ENCODE measurements at places on chromosomes 1 and 21.
A peak's percentile ranks its signal among the peaks of the same experiment; 100 is the strongest.

GRCh38 chr1:42152119-42152518 is 1.1 kb upstream of the GUCA2B start:
- DNase-seq: no peak

GRCh38 chr1:178344513-178345091 is 152.2 kb downstream of the CLEC20A start:
- peak; percentile 87 for DNase-seq

DNA sequence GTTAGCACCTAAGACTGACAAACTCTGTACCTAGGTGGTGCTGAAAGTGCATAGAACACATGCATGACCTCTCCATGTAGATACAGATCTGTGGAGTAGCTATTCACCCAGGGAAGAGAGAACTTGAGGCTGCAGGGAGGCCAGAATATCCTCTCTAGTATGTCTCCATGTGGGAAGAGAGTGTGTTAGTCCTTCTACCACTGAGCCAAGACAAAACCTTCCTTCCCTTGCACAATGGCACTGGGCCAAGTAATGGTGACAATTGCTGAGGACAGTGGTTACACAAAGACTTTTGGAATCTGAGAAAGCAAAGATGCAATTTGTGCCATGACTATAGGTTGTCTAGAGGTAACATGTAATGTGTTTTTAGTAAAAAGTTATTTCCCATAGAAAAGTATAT is 52.3 kb downstream of the C1orf198 start:
- no peak for DNase-seq

- no peak for DNase-seq
These were observed 50.6 kb upstream of the LYPLAL1 start for GRCh38 chr1:219123036-219123435.

DNA sequence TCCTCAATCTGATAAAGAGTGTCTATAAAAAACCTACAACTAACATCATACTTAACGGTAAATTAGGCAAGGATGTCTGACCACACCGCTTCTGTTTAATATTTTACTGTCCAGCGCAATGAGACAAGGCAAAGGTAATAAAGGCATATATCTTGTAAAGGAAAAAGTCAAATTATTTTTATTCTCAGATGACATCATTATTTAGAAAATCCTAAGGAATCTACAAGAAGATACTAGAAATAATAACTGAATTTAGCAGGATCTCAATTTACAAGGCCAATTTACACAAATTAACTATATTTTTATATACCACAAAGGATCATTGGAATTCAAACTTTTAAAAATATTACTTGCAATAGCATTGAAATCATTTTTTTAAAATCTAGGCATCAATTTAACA is 29.4 kb downstream of the GJA4 start:
- no peak for DNase-seq

DNA sequence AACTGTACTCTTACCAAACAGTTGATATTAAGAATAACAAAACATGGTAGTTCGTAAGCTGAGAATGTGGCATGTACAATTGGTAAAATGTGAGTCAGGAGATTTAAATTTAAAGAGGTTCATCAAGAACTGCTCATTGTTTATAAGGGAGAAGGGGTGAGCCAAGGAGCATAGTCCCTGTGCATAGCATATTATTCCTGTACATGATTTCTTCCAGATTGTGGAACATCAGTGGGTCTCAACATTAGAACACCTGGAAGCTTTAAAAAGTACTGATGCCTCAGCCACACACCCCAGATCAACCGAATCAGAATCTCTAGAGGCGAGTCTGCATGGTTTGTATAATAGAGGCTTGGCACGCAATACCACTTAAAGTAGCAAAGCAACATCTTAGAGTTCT is 56.1 kb downstream of the KCTD3 start:
- DNase-seq: no peak

- no peak for DNase-seq
These were observed 572.9 kb upstream of the CAMK1G start for GRCh38 chr1:209010475-209011230.

GRCh38 chr1:17425806-17426600 is 13.5 kb downstream of the RCC2 start:
- no peak for DNase-seq

DNA sequence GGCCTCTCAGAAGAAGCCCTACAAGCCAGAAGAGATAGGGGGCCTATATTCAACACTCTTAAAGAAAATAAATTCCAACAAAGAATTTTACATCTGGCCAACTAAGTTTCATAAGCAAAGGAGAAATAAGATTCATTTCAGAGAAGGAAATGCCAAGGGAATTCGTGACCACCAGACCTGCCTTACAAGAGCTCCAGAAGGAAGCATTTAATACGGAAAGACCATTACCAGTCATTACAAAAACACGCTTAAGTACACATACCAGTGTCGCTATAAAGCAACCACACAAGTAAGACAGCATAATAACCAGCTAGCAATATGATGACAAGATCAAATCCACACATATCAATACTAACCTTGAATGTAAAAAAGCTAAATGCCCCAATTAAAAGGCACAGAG is 704.9 kb upstream of the CHRM3 start:
- DNase-seq: no peak

DNA sequence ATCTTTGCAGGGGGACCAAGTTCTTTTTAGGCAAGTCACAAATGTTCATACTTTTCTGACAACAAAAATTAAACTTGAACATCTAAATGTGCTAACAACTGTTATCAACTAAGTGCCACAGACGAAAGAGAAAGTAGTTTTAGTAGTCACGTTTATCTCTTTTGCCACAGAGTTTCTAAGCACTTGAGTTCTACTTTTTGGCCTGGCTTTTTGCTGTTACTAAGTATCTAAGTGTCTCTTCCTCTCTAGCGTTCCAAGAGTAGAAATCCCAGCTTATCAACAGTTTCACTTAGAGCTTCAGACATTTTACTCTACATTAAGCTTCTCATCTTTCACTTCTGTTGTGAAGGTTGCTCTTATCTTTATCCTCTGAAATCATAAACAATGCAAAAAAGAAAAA is 34.2 kb downstream of the GATAD2B start:
- DNase-seq: no peak

GRCh38 chr1:156106624-156107488 is 7.7 kb upstream of the LMNA start:
- no peak for DNase-seq

GRCh38 chr21:41761211-41761933 is 5.5 kb downstream of the RIPK4 start:
- DNase-seq: no peak

GRCh38 chr1:80929868-80930508 is 870.7 kb upstream of the ADGRL2 start:
- DNase-seq: no peak

DNA sequence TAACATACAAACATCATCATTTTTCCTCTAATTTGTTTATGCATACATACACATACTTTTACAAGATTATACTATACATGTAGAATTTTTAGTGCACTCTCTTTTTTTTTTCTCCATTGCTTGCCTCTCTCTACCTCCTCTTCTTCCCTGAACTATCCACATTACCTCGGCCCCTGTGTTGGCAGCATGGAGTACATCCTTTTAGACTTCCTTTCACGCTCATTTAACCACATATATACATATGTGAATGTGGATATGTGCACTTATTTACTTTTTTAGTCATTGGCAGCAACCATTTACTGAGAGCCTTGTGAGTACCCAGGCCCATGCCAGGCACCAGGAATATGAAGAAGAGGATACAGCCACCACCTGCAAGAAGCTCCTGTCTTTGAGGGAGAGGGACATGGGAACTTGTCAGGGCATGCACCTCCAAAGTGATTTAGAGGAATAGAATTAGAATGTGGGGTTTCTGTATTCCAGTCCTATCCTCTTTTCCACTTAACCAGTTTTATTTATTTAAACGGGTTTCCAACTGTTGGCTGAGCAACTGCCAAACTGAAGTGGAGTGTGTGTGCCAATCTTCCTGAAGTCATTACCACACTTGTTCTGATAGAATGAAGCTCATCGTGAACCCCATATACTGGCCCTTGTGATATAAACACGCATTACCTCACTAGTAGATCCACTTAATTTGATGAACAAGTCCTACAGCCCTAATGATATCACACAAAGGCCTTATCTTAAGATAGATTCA is 212.6 kb downstream of the TNR start:
- DNase-seq: no peak

- no peak for DNase-seq
These were observed 32.5 kb upstream of the KIF1B start for GRCh38 chr1:10177876-10178275.

DNA sequence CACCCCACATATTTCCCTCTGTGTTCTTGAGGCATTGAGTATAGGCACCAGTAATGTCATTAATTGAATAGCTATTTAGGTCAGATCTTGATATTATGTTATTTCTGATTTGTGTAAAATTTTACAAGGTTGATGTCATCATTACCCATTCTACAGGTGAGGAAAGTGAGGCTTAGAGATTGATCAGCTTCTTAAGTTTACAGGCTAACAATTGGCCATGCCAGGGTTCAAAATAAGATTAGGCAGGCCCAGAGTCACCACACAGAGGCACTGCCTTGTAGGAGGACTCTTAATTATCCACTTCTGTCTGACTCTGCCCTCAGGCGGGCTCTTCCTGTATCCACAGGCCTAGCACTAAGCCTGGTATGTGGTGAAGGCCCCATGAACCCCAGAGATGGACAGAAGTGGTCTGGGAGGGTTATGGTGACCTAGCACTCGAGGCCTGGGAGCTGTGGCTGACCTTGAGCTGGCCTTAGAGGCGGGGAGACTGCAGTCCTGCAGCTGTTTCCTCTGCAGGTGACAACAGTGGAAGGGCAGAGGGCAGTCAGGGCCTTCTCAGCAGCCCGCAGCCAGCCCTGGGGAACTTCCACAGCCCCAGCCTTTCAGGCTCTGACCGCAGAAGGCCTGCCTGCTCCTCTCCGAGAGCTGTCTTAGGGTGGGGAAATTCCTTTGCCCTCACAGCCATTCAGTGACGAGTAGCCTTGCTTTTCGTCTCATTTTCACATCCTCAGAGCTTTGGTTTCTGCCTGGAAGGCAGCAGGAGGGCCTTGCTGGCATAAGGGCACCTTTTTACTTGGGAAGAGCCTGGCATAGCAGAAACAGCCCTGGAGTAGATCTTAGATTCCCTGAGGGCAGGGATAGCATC is 12.2 kb downstream of the ZDHHC18 start:
- DNase-seq: no peak

- peak; percentile 25 for DNase-seq
These were observed 19.1 kb downstream of the CDC42BPA start for GRCh38 chr1:227299241-227299627.

DNA sequence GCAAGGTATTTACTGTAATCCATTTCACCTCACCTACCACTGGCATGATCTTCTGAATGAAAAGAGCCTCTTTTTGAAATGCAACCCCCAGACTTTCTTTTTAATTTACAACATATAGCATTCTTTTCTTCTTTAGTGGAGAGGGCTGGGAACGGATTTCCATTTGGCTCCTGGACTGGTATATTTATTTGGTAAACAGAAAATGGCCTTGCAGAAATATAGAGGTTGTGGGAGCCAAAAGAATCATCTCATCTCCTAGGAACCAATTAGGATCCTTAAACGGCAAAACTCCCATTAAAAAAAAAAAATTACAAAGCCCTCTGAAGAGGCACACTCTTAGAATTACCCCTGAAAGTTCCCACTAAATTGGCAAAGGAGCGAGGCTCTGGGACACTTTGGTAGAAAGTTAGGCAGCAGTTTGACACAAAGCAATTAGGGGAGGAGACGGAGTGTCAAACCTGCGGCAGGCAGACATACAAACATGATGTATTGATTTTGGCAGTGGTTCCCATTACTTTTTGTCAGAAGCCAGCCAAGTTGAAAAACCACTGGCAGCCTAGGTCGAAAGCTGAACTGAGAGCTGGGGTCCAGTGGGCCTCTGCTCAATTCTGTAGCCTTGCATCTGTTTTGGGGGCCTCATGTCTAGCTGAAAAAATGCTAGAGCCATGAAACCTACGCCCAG is 135.1 kb upstream of the MAGI3 start:
- DNase-seq: no peak

DNA sequence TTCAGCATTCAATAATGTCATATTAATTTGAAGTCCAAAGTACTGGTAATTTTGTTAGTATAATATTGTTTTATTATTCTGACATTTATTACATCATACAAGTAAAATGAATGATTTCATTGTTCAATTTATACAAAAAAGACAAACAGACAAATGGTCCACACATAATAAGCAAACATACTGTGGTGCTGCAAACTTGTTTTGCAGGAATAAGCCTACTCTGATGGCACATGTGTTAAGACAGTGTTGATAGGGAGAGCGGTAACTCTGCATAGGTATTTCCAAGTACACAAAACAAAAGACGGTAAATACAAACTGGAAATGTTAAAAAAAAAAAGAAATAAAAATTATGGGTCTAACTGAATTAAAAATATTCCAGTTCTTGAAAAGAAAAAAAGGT is 59.7 kb upstream of the DPYD start:
- DNase-seq: no peak

DNA sequence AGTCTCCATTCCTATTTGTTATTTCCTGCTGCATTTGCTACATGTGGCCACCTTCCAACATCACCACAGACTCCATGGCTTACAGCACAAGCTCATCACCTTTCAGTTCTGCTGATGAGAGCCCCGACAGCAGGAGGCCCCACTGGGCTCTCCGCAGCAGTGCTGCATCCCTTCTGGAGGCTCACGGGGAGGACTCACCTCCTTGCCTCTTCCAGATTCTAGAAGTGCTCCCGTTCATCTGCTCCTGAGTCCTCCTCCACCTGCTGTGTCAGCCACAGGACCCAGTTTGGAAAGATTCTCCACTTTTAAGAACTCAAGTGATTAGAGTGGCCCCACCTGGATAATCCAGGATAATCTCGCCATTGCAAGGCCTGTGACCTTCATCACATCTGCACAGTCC is 167.6 kb downstream of the PCBP3 start:
- DNase-seq: no peak

DNA sequence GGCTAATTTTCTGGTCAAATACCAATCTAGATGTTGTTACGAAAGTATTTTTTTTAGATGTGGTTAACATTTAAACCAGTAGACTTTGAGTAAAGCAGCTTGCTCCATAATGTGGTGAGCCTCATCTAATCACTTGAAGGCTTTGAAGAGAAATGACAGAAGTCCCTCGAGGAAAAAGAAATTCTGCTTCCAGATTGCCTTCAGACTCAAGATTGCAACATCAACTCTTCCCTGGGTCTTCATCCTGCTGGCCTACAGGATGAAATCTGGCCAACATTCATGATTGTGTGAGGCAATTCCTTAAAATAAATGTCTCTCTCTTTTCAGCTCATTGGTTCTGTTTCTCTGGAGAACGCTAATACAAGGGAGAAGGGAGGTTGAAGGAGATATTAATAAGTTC is 32.5 kb upstream of the SSX2IP start:
- peak; percentile 80 for DNase-seq

GRCh38 chr1:199303035-199303434 is 664.2 kb downstream of the PTPRC start:
- no peak for DNase-seq
